ENCODE measurements at places on chromosomes 4 and X. TPM values are rescaled to one million over a fixed set of nuclear protein-coding genes. Genes with fewer than 3 reads are reported as not detected.

Gene BMP3
- not detected for total RNA-seq

Gene EDNRA
- total RNA-seq: not detected

Gene TMEM165
- 59.7 TPM for total RNA-seq

Gene CXCL13
- total RNA-seq: not detected

Gene PDZD4
- total RNA-seq: 0.38 TPM

Gene SPANXD
- not detected for total RNA-seq

Gene NMU
- 0.90 TPM for total RNA-seq

- no peak for DNase-seq
- no peaks in the 10 kb centered on the region for H3K36me3 ChIP-seq
- H3K27me3 ChIP-seq: no peaks in the 10 kb centered on the region
- H3K4me3 ChIP-seq: no peak overlapping the region
- peaks cover 2% of the 10 kb centered on the region for H3K4me1 ChIP-seq
- no peak overlapping the region for H3K27ac ChIP-seq
Observed at GRCh38 chr4:123325241-123325681, 71.3 kb upstream of the SPRY1 start.

DNA sequence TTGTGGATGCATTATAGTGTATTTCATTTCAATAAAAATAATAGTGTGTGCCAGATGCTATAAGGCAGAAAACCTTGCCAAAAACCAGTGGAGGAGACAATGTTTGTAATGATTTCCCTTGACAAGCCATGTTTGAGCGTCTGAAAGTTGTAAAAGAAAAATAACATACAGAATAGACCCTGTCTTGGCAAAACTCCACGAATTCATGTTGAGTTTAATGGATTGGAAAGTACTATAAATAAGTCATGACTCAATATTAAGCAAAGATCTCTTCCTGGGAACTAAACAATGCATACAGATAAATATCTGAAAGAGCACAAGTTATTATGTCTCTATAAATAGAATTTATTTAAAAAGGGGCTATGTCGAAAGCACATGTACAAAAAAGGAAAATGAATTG, 543.5 kb downstream of the GABRG1 start:
- H3K4me3 ChIP-seq: no peak overlapping the region
- H3K4me1 ChIP-seq: no peaks in the 10 kb centered on the region
- no peak overlapping the region for H3K27ac ChIP-seq
- no peaks in the 10 kb centered on the region for H3K36me3 ChIP-seq
- no peaks in the 10 kb centered on the region for H3K27me3 ChIP-seq

DNA sequence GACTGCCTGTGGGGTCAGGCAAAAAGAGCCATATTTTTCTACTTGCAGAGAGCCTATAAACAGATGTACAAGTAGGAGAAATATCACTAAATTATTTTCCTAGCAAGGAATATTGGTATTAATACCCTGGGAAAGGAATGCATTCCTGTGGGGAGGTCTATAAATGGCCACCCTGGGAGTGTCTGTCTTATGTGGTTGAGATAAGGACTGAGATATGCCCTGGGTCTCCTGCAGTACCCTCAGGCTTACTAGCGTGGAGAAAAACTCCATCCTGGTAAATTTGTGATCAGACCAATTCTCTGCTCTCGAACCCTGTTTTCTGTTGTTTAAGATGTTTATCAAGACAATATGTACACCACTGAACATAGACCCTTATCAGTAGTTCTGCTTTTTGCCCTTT, 35.4 kb downstream of the C4orf33 start:
- no peak overlapping the region for H3K27ac ChIP-seq
- H3K27me3 ChIP-seq: no peaks in the 10 kb centered on the region
- peaks cover 4% of the 10 kb centered on the region for H3K36me3 ChIP-seq
- H3K4me1 ChIP-seq: no peaks in the 10 kb centered on the region
- no peak for DNase-seq

DNA sequence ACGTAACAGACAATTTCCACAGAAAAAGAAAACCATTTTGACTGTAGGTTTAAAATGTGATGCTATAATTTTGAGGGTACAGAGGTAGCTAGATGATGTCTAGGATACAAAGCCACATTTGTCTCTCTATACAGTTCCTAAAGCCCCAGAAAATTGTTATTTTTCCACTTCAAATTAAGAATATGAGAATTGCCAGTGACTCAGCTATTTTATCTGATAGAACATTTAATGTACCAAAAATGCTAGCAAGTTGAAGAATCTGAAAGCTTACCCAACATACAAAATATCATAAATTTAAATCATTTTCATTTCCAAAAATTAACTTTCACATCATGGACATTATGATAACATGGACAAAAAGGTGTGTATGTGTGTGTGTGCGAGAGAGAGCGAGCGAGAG, 148.0 kb downstream of the CAMK2D start:
- no peak for DNase-seq
- peaks cover 28% of the 10 kb centered on the region for H3K4me1 ChIP-seq
- H3K4me3 ChIP-seq: no peak overlapping the region

- H3K4me3 ChIP-seq: peak within 1 kb of the TSS; percentile 66
- H3K36me3 ChIP-seq: peaks cover 5% of the 10 kb centered on the region
- H3K4me1 ChIP-seq: peaks cover 2% of the 10 kb centered on the region
Observed at GRCh38 chrX:21658152-21658737, at the start of gene KLHL34. TSS of gene KLHL34 (minus strand) at chrX:21658330. CDS start at chrX:21657788, 542 bp downstream.
